ENCODE measurements at places on chromosomes 7 and 10.

- DNase-seq: no peak
Observed at GRCh38 chr10:129941199-129942018, 22.7 kb downstream of the EBF3 start.

- no peak for DNase-seq
Observed at GRCh38 chr10:11515596-11516430, 95.6 kb downstream of the USP6NL start.

DNA sequence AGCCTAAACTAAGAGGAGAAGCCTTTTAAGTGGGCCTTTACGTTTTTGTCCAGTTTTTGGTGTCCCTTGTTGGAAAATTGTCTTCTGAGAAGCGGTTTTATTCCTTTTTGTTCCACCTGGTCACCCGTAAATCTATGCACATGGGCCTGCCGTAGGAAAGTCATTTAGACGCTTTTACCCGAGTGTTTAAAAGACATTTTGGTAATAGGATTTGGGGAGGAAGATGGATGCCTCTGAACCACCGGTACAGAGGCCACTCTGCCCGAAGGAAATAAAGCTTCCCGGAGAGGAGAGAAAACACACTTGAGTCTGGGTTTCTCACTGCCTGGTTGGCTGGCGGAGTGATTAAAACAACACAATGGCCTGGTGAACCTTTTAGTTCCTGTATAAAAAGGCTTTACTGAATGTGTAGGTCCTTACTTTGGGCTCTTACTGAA is 760 bp downstream of the THNSL1 start:
- DNase-seq: peak; percentile 27

GRCh38 chr10:92550924-92551323 is 23.0 kb downstream of the IDE start:
- no peak for DNase-seq

GRCh38 chr10:21888959-21889358 is 114.6 kb downstream of the DNAJC1 start:
- DNase-seq: no peak

GRCh38 chr10:620417-620816 is 69.1 kb downstream of the DIP2C start:
- DNase-seq: no peak

DNA sequence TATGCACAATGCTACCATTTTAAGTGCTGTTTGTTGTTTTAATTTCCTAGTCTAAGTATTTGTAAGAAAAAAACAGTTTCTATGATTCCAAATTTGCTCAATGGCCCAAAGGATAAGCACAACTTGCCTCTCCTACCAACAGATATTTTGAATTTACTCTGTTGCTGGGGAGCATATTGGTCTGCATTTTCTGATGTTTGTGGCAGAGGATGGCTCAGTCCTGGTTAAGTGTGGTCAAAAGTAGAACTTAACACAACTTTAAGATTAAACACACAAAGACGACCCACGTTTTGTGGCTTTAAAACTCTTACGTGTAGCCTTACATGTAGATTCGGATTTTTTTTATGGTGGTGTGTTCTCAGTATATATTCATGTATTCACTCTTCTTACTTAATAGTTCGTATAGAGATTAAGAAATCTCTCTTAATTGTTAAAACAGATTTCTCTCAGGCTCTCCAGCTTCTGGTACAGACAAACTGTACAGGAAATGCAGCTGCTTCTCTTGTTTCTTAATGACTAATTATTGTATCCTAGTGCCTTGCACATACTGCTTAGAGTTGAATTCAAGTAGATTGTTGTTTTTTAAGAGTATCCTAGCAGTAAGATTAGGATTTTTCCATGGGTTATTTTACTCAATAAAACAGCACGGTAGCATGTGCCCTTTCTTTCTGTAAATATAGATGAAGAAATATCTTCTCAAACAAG is 86.2 kb downstream of the GPR85 start:
- DNase-seq: no peak

DNA sequence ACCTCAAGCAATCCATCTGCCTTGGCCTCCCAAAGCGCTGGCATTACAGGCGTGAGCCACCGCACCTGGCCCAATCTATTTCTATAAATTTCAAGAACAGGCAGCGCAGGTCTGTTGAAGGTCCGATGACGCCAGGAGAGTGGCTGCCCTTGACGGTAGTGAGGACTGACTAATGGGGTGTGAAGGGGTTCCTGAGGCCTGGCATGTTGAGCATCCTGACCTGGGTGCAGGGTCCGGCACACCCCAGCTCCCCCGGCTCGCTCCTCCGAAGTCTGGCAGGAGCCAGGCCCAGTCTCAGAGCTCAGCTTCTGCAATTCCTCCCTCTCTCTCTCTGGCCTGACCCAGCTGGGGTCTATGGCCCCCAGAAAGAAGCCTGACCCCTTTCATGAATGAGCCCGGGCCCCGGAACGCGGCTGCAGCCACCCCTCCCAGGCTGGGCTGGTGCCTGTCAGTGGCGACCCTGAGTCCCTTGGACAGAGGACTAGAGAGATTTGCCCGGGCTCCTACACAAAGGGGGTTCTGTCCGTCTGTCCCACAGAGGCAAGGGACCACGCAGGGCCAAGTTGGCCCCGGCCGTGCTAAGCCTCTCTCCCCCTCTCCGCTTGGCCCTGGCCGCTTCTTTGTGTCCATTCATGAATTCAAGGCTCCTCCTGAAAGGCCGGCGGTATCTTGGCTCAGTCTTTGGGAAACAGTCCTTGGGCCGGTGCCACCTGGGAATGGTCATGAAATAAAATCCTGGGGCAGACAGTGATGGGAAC is 18.8 kb downstream of the MMD2 start:
- no peak for DNase-seq

GRCh38 chr7:96596120-96596826 is 113.4 kb downstream of the SEM1 start:
- DNase-seq: no peak

- DNase-seq: no peak
Observed at GRCh38 chr7:84336303-84336702, 141.7 kb upstream of the SEMA3A start.

GRCh38 chr7:27636326-27637006 is 26.2 kb downstream of the HIBADH start:
- no peak for DNase-seq

All from activated naive CD8-positive, alpha-beta T cell treated with anti-CD3 and anti-CD28 coated beads, Interleukin-2, amount 10 ng/mL, durations not matched to agents 7 days and 5 days (primary cell).